A549 treated with DMSO at 1 μM for 4 hours (cell line): ENCODE measurements at places on chromosomes 1 and 21. TPM values are rescaled to one million over a fixed set of nuclear protein-coding genes. Genes with fewer than 3 reads are reported as not detected.

The CYP4B1 gene
- not detected in 5 replicates for total RNA-seq

The BRDT gene
- total RNA-seq = not detected in 5 replicates

The PDPN gene
- not detected in 5 replicates for total RNA-seq

The RNU1-3 gene
- total RNA-seq = 7.3 TPM in 1 of 5 replicates, not detected in the others
